Activated naive CD8-positive, alpha-beta T cell treated with anti-CD3 and anti-CD28 coated beads, Interleukin-2, amount 50 U/mL, for 24 hours (primary cell): ENCODE measurements at places on chromosomes 6 and 20.

DNA sequence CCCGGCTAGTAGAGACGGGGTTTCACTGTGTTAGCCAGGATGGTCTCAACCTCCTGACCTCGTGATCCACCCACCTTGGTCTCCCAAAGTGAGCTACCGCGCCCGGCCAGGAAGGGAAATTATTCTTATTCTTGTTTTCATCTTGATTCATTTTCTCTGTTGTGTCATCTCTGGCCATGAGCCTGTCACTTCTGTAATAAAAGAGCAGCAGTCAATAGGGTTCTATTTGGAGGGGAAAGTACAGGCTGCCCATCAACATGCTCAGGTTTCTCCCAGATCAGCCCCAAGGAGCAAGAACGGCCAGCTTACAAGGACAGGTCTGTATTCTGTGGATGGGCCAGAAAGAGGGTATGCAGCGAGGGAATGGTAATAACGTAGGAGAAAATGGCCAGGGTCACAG lies 345.0 kb downstream of the PREX1 start:
- no peak for DNase-seq

- no peak for DNase-seq
Measured at GRCh38 chr20:504632-505075, 38.9 kb downstream of the CSNK2A1 start.

DNA sequence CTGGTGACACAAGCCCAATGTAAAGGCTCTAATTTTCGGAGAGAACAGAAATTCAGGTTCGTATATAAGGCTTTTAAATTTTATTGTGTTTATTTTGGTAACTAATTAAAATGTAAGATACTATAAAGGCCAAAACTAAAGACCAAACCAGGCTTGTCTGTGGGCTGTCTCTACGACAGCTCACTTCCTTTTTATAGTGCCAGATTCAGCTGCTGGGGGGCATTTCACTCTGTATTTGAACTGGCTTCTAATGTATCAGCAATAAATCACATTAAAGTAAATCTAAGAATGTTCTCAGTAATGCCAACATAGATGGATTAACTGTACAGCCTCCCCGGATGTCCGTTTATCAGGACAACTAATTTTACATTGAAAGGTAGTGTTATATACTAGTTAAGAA lies 31.1 kb upstream of the STXBP5 start:
- DNase-seq = no peak

DNA sequence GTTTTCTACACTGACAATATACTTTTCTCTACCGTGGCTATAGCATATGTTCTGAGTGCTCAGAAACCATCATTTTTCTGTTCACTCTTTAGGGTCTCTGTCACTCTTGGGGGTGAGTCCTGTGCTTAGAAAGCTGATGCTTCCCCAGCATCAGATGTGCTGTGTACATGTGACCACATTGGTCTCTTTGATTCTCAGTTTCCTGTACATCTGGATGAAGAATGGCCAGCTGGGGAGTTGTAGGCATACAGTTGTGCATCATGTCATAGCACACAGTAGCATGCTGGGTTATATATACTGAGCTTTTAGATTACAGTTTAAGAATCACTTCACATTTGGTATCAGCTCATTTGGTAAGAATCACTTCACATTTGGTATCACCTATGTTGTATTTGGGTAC lies 238.6 kb upstream of the PREP start:
- no peak for DNase-seq

DNA sequence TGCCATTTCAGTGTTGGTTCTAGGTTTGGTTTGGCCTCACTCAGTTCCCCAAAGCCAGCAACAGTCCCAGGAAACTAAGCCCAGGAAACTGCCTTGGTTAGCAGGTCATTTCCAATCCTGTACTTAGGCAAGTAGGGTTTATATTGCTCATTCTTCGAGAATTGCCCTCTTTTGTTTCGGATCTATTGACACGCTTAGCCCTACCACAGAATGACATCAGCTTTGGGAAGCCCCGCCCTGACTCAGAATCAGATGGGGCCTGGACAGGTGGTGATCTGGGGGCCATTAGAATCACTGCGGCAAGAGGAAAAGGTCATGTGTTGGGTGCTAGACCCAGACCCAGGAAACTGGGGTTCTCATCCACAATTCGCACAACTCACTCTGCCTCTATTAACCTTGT lies 578.2 kb downstream of the QKI start:
- DNase-seq = no peak

GRCh38 chr6:45791211-45792168 lies 224.2 kb downstream of the CLIC5 start:
- no peak for DNase-seq

GRCh38 chr6:106446287-106446885 lies 85.9 kb downstream of the CRYBG1 start:
- no peak for DNase-seq

DNA sequence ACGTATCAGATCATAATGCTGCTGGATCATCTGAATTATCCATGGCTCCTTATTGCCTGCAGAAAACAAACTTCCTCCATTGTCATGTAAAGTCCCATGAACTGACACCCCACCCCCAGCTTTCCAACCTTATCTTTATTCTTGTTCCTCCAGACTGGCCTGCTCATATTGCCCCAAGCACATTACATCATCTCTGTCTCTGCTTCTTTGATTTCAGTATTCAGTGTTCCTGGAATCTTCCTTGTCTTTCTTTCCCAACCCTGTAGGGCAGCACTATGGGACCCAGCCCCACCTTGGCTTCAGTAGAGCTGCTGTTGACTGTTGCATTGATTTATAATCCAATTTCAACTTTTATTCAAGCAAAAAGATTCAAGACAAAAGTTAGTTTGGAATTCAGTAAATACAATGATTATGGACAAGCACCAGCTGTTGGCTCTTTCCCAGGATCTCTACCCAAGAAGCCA lies 187.5 kb upstream of the ECI2 start:
- DNase-seq = no peak

GRCh38 chr6:153435787-153436186 lies 304.7 kb upstream of the RGS17 start:
- DNase-seq = no peak

DNA sequence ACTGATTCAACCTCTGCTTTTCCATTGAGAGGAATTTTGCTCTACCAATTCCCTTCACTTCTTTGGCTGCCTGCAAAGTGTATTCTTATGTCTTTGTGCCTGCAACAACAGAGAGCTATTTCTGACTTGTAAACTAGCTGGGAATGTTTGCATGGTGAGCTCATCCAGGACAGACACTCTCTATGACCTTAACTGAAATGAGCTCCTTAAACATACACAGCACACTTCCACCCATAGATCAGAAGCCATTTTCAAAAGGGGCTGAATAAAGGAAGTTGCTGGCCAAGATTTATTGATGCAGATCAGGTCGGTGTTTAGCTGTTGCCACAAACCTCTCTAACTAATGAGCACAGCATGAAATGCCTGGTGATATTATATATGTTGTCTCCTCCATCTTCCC lies 377.7 kb downstream of the BTBD9 start:
- no peak for DNase-seq

DNA sequence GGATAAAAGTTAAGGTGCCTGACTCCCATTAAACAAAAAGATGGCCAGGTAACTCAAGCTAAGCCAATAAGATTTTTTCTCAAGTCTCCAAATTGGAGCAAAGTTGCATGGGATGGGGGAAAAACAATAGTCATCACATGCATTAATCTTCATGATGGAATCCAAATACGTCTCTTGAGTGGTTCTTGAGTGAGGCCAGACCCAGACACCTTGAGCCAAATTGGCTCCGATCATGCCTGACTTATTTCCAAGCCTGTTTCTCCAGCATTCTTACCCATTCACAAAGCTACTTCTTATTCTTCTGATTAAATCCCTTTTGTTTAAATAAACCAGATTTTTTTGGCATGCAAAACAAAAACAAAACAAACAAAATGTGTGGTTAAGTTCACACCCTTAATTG lies 420.3 kb upstream of the NRSN1 start:
- DNase-seq = no peak

DNA sequence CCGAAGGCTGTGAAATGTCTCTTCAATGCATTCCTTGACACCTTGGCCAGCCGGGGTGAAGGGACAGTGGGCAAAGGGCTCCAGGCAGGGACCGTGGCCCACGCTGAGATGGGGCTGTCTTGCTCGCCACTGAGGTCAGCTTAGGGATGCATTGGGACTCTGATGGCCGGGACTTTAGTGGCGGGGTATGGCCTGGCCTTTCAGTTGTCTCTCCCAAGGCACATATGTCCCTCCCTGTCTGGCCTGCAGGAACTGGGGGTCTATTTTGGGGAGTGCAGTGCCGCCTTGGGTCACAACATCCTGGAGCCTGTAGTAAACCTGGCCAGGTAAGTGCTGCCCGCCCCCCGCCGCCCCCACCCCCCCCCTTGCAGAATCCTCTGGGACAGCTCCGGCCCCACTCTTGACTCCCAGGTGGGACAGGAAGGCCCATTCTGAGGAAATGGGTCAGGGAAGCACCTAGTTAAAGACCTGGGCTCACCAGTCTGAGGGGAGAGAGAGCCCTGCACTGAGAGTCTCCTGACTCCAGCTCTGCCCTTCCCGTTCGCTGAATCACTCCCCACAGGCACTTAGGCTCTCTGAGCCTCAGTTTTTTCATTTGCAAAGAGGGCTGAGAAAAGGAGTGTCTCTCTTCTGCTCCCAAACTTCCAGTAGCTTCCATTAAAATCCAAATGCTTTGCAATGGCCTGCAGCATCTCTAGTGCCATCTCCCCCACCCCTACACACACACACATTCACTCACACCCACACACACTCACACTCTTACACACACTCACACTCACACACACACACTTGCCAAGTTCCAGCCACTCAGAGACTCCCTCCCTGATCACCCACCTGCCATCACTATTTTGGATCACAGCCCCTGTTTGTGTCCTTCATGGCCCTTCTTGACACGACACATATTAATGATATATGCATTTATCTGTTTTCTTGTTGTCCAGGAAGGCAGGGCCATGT lies 33.1 kb downstream of the RAB44 start:
- DNase-seq = no peak

DNA sequence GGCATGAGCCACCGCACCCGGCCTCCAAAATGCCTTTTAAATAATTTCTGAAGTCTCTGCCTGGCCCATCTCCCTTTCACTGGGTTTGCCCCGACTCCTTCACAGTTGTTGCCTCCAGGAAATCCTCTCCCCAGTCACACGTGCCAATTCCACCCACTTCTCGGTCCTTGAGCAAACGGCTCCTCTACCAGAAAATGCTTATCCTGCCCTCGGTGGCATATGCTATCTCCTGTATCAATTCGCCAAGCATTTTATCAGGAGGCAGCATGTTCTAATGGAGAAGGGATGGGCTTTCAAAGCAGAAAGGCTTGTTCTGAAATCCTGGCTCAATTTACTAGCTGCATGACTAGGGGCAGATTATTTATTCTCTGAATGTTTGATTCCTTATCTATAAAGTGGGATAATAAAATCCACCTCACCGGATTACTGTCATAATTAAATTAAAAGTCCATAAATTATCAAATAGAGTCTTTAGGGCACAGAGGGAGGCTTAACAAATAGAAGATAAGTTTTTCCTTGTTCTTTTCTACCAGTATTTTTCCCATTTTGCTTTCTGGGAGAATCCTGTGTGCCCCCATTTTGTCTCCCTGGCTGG lies 66.3 kb downstream of the PPP1R3G start:
- no peak for DNase-seq

DNA sequence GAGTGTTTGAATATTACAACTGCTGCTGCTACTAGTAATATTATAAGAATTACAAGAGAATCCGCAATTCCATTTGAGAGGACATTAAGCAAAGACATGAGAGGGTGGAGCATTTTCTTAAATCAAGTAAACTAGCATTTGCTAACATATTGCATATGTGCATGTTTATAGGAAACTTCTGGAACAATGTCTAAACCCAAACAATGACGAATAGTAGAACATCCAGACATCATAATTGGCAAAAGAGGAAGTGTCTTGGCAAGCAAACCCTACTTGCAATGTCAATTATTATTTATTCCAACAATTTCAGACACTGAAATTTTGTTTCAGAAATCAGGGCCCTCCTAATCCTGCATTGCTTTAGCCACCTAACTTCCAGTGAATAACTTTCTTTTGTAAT lies 1155.3 kb upstream of the GJE1 start:
- no peak for DNase-seq
